ENCODE measurements at places on chromosomes 3 and 15. TPM values are rescaled to one million over a fixed set of nuclear protein-coding genes. Genes with fewer than 3 reads are reported as not detected.

The P2RY13 gene
- total RNA-seq = not detected

The DNAJA4 gene
- total RNA-seq = 40.1 TPM

The AP3S2 gene
- total RNA-seq = 20.2 TPM

The DNAH12 gene
- total RNA-seq = 0.05 TPM

The SERINC4 gene
- 0.14 TPM for total RNA-seq

The SOX14 gene
- total RNA-seq = not detected

The SLC6A1 gene
- total RNA-seq = not detected
